SW 1271 (cell line): ENCODE measurements at places on chromosomes 2 and 18.

DNA sequence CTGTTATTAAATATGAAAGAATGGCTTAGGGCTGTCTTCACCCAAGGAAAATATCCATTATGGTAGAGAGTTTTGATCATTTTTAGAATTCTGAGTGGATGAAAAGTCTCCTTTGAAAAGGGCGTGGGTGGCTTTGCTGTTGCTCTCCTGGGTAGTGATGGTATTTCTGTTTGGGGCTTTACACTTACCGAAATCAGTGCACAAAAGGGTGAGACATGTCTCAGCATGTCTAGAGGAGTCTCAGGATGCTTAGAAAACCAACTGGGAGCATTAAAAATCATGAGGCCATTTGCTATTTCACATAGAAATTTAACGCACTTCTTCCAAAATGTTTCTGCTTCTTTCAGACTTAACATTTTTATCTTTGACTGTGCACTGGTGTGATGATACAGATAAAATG, 49.6 kb downstream of the ZCCHC2 start:
- no peak for DNase-seq

DNA sequence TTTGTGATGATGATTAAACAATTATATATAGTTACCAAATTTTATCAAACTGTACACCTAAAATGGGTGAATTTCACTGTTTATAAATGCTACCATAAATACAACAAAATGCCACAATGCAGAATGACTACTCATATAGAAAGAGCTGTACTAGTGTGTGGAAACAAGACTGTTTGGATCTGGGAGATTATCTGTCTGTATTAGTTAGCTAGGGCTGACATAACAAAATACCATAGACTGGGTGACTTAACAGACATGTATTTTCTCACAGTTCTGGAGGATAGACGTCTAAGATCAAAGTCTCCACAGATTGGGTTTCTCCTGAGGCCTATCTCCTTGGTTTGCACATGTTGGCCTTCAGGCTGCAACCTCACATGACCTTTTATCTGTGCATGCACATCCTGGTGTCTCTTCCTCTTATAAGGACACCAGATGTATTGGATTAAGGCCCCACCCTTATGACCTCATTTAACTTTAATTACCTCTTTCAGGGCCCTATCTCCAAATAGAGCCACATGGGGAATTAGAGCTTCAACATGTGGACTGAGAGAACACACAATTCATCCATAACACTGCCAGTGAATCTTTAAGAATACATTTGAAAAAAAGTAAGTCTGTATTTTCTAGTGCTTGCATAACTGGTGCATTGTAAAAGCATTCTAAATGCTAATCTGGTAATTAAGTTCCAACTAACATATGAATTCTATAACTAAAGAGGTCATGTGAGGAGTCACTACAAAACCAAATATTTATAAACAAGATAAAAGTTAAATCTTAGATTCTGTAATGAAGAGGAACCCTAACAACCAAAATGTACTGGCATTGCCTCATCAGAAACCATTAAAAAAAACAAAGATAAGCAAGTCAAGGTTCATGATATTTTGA, 699.6 kb downstream of the NYAP2 start:
- no peak for DNase-seq

DNA sequence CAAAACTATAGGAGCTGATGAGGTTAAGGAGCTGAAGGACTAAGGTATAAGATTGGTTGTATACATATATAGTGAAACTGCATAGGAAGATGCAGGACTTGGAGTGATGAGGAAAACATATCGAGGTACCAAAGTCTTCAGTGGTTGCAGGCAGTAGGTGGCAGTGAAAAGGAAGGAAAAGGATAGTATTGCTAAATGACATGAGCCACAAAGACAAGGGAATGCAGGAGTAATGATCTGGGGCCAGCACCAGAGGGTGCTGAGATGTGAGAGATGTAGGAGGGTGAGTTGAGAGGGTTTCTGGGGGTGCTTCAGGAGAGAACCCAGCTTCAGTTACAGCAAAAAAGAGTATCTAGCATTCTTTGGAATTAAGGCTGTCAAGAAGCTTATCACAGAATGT, 172.2 kb upstream of the MYO3B start:
- DNase-seq = no peak

GRCh38 chr18:21605213-21605612, 4.7 kb upstream of the ESCO1 start:
- no peak for DNase-seq

DNA sequence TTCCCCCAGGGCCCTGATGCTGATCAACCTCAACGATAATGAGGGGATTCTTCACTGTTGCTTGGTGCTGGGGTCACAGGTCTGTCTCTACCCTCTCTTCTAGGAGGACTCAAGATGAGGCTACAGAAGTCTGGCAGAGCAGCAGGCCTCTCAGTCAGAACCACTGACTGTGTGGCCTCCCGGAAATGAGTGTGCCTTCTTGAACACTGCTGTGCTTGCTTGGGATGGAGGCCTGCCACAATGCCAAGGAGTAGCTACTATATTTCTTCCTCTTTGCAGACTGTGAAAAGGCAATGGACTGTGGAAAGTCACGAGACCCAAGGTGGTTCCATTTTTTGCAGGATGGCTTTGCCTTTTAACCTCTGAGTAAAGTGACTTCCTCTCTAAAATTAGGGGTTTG, 5.8 kb upstream of the HOXD1 start:
- no peak for DNase-seq

DNA sequence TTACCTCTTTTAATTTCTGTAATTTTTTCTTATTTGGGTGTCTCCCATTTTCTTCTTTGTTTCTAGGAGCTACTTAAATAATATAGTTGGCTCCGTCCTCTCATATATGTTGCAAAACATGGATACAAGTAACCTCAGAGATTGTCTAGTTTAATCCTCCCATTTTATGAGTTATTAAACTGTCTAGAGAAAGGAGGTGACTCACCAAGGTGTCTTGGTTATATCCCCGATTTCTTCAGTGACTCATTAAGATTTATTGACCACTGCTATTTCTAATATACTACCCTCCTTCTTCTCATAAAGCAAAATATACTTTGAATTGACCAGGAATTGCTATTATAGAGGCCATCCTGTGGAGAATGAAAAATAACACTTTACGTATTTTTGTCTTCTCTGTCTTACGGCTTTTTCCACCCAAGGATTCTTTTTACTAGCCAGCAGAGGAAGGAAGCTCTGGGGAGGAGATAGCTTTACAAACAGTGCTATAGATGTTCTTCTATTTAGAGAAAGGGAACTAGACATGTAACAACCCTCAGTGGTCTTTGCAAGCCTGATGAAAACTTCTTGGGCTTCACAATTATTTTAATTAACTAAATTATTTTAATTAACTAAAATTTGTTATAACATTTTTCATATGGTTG, 300.4 kb upstream of the TNP1 start:
- no peak for DNase-seq

DNA sequence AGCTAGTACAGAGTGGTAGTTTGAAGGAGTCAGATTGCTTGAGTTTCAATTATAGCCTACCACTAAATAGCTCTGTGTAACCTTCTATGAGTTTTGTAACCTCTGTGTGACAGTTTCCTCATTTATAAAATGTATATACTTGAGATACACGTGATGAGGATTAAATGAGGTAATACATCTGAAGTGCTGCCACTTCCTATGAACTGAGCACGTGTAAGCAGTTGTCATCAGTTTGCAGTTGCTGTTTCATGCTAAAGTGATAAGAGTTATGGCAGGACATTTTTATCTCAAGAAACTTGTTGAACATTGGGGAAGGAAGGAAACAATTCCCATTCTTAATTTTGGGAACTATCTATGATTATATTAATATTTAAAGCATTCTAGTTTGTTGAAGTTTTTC, 38.5 kb downstream of the CARF start:
- DNase-seq = no peak

DNA sequence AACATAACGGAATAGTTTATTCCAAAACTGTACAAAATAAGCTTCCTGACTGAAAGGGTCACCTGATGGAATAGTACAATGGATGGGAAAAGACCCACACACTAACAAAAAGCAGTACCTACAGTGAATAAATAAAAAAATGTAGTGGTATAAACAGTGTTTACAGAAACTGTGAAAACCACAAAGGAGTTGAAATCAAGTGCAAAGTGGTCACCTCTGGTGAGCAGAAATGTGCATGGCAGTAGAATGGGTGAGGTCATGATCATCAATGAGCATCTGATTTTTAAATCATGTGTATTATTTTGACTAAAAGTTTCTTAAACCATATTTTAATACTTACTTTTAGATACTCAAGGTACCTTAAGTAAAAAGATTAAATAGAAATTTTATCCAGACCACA, 11.4 kb downstream of the WDSUB1 start:
- DNase-seq = no peak

- no peak for DNase-seq
Observed at GRCh38 chr2:161625314-161625919, 1.2 kb downstream of the SLC4A10 start.

DNA sequence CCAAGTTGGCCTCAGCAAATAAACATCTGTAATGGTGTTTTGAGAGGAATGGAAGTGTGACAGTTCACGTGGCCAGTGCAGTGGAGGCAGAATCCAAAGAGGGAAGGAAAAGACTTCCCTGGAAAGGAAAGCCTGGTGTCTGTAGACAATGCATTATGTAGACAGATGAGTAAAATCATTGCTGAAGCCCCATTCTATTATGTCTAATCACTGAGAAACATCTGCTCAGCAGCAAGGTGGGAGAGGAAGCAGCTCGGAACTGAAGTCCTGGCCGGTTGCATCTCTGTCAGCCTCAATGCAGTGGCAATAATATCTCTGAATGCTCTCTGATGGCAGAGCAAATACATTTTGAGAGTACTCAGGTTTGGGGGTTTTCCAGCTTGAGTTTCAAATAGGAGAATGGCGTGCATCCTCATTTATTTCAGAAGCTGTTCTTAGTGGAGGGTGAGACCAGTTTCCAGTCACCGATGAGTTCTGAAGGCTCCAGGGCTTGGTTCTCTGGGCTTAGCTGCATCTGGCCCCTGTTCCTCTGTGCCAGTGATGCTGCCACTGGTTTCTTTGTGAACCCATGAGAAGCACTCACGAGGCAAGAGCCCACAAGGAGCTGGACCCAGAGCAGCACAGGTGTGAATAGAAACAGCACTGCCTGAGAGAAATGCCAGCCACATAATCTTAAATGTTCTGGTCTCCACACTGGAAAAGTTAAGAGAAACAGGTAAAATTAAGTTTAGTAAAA, 63.3 kb downstream of the RPIA start:
- no peak for DNase-seq

- no peak for DNase-seq
Observed at GRCh38 chr2:39094717-39095363, 26.0 kb downstream of the SOS1 start.

GRCh38 chr2:240418311-240418710, 17.2 kb upstream of the GPC1 start:
- no peak for DNase-seq

- no peak for DNase-seq
Observed at GRCh38 chr2:45786836-45787357, 135.4 kb downstream of the PRKCE start.

DNA sequence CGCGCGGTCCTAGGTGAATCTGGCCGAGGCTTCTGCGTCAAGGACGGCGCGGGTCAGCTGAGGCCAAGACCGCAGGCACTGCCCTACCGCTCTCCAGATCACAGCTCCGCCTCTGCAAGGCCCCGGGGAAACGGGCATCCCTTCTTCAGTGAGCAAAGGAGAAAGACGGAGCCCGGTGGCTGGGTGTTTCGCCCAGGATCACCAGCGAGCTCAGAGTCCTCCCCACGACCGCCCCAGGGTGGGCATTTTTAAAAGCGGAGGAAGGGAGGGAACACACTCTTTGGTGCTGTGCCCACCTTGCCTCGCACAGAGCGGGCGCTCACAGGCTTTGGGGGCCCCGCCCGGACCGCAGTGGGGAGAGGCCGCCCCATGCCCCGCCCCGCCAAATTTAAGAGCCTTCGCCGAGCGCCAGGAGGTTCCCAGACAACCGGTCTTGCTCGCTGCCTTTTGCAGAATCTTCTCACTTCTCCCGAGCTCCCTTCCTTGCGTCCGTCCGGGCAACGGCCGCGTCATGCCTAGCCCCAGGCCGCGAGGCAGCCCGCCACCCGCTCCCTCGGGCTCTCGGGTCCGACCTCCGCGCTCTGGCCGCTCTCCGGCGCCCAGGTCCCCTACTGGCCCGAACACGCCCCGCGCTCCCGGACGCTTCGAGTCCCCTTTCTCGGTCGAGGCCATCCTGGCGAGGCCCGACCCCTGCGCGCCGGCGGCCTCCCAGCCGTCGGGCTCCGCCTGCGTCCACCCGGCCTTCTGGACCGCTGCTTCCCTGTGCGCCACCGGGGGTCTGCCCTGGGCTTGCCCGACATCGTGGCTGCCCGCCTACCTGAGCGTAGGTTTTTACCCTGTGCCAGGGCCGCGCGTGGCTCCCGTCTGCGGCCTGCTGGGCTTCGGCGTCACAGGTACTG, at the start of gene NOTO:
NOTO (plus strand) TSS at position 419 of the 899 bp plus-strand sequence; CDS start at position 512, 93 bp downstream.
- DNase-seq = no peak

DNA sequence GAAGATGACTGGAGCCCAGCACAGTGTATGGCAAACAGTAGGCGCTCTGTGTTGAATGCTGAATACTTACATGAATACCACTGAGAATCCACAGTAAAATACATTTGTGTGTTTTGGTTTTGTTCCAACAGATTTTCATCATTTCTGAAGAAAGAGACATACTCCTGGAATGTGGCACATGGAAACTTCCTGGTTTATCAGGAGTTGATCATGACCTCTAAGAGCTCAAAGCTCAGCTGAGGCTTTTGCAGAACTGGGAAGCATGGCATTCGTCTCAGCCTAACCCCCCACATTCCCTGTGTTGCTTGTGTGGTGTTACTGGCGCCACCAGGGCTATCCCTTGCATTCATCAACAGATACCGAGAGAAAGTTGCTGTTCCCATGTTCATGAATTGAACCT, 316.9 kb upstream of the REV1 start:
- no peak for DNase-seq

DNA sequence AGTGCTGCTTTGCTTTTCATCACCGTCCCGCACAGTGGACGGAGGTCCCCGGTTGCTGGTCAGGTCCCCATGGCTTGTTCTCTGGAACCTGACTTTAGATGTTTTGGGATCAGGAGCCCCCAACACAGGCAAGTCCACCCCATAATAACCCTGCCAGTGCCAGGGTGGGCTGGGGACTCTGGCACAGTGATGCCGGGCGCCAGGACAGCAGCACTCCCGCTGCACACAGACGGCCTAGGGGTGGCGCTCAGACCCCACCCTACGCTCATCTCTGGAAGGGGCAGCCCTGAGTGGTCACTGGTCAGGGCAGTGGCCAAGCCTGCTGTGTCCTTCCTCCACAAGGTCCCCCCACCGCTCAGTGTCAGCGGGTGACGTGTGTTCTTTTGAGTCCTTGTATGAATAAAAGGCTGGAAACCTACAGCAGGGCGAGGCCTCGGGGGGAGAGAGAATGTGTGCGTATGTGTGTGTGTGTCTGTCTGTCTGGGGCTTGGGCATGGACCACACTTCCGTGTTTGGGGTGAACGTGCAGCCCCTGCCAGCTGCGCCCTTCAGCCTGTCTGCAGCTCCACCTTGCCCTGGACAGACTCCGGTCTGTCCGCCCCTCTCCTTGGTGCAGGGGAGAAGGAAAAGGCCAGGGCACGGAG, 32.3 kb downstream of the GPC1 start:
- DNase-seq = no peak

GRCh38 chr2:143771939-143772338, 642.7 kb downstream of the ARHGAP15 start:
- no peak for DNase-seq

- DNase-seq = no peak
Observed at GRCh38 chr2:104562537-104562936, 291.4 kb upstream of the POU3F3 start.
